ENCODE measurements at places on chromosomes 5 and 9.

- DNase-seq = no peak
Observed at GRCh38 chr9:83220730-83221129, 157.8 kb upstream of the RASEF start.

- DNase-seq = peak; percentile 61
Observed at GRCh38 chr9:90009447-90009846, 404.6 kb downstream of the GADD45G start.

- no peak for DNase-seq
Observed at GRCh38 chr9:91660521-91660920, 236.9 kb upstream of the NFIL3 start.

- DNase-seq = no peak
Observed at GRCh38 chr9:135554718-135555117, 6.8 kb upstream of the PAEP start.

GRCh38 chr5:166340039-166340438, 1951.4 kb upstream of the WWC1 start:
- no peak for DNase-seq

DNA sequence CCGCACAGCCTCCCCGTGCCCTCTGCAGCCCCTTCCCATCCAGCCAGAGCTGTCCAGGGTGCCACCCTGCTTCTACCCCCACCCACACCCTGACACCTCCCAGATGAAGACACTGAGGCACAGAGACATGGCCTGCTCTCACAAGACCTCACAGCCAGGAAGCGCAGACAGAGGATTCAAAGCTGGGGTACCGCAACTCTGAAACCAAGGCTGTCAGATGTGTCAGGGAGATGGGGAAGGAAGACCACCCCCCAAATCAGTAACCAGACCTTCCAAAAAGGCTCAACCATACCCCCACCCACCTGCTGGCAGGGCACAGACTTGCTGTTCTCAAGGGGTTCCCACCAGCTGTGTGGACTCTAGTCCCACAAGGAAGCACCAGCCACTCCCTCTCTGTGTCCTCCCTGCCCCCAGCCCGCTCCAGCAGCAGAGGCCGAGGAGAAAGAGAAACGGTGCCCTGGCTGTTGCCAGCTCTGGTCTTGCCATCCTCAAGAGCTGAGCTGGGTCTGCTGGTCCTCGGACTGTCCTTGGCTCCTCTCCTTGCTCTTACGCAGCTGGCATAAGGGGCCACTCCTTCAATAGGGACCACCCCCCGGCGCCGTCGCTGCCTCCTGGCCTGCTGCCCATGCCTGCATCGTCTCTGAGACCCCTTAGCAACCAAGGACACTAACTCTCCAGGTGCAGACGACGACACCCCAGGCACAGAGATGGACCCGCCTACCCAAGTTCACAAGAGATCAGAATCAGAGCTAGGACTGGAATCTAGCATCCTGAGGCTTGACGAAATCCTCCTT, 699 bp downstream of the AKNA start:
- peak; percentile 29 for DNase-seq

- no peak for DNase-seq
Observed at GRCh38 chr5:146409054-146409671, 38.0 kb upstream of the TCERG1 start.

GRCh38 chr5:170545811-170546210, 42.0 kb downstream of the KCNIP1 start:
- no peak for DNase-seq

DNA sequence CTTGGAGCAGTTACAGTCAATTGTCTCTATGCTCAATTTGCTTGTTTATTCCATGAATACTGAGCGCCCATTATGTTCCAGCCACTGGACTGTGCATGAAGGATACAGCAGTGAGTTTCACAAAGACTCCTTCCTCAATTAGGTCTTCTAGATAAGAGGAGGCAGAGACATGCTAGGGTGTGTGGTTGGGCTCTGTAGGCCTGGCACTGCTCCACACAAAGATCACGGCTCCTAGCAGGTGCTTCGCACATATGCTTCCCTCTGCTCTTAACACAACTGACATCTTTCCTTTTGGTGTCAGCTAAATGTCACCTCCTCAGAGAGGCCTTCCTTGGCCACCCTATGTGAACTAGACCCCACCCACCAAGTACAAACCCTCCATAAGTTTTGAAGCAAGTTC, 10.9 kb downstream of the IL12B start:
- no peak for DNase-seq

DNA sequence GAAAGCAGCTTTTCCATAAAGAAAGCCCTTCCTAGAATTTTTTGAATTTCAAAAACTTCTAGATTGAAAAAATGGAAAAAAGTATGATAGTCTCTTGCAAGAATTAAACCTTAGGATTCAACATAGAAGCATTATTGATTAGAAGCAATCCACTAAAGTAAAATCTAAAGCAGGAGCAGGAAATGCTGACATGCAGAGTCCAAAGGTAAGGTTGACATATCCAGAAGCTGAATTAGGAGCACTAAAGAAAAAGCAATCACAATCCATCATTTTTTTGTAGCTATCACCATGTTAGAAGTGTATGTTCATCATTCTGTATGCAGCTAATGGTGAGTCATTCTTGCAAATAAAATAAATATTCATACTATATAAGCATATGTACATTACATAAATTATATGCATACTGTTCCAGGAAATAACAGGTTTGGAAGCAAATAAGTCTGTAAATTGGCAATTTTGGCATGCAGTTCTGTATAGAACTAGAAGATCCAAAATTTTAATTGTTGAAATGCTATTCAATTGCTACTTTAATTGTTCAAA, 39.4 kb upstream of the RNF180 start:
- DNase-seq = no peak

DNA sequence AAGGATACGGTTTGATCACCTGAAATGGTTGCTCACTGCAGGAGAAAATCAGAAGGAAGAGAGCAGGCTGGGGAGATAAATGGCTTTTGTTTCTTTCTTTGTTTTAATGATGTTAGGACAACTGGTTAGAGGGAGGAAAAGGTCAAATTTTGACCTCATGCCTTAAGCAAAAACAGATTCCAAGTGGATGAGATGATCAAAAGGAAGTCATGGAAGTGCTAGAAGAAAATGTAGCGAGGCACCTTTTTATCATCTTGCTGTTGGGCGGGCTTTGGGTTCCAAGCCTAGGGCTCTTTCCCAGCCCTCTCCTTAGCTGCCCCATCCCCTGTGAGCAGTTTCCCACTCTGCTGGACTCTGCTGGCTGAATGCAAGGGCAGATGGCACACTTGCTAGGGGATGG, 127.9 kb downstream of the ADAMTS2 start:
- DNase-seq = no peak

GRCh38 chr9:77833561-77834429, 185.7 kb upstream of the GNA14 start:
- no peak for DNase-seq

GRCh38 chr5:137142346-137142745, 356.8 kb downstream of the SPOCK1 start:
- no peak for DNase-seq

DNA sequence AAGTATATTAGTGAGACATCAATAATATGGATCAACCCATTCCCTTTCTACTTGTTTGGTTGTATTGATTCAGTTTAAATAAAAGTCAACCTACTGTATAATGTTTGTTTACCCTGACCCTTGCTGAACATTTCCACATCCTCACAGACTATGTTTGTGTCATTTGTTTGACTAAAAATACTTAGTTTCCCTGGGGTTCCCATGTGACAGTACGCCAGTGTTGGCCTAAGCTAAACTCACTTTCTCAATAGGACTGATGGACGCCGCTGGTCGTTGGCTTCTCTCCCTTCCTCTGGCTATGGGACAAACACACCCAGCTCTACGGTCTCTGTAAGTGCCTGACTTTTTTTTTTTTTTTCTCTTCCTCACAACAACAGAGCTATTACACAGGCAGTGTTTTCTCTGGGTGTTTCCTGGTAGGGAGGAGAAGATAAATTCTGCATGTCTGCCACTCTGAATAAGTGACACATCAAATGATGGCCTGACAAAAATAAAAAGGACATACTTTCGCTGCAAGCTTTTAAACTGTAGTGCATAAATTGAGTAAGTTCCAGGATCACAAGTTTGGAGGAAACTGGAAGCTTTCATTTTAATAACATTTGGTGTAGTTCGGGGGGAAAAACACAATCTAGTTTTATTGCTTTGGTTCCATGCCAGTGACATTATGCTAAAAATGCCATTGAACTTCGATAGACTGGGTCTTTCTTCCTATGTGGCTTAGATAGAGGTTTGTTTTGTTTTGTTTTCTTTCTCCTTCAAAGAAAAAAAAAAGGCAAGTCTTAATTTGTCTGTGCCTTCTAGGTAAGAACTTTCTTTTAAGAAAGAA, 101.0 kb downstream of the CD180 start:
- DNase-seq = no peak

GRCh38 chr9:108953983-108954574, 19.9 kb downstream of the ABITRAM start:
- peak; percentile 20 for DNase-seq

DNA sequence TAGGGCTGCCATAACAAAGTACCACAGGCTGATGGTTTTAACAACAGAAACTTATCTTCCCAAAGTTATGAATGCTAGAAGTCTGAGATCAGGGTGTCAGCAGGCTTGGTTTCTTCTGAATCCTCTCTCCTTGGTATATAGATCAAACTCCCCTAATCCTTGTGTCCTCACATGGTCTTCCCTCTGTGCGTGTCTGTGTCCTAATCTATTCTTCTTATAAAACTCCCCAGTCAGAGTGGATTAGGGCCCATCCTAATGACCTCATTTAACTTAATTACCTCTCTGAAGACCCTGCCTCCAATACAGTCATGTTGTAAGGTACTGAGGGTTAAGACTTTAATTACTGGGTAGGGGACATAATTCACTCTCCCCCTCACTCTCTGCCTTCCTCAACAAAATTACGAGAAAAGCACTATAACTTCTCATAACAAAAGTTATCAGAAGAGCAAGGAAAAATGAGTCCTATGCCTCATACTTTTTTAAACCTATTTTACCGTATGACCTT, 68.6 kb downstream of the DPYSL3 start:
- no peak for DNase-seq

DNA sequence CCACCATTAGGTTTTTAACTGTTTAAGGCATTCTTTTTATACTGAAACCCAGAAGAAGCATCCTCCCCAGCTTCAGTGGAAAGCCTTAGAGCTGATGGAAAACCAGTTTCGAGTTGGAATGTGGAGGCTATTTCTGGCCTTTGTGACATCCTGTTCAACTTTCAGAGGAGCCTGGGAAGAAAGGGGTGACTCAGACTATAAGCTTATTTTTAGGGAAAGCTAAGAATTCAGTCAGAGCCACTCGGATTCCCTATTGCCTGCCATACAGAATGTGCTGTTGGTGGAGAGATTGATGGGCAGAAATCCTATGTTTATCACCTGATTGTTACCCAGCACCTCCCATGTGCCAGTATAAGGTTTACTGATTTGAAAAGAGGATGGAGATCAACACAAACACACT, 19.8 kb downstream of the PALM2AKAP2 start:
- DNase-seq = no peak

DNA sequence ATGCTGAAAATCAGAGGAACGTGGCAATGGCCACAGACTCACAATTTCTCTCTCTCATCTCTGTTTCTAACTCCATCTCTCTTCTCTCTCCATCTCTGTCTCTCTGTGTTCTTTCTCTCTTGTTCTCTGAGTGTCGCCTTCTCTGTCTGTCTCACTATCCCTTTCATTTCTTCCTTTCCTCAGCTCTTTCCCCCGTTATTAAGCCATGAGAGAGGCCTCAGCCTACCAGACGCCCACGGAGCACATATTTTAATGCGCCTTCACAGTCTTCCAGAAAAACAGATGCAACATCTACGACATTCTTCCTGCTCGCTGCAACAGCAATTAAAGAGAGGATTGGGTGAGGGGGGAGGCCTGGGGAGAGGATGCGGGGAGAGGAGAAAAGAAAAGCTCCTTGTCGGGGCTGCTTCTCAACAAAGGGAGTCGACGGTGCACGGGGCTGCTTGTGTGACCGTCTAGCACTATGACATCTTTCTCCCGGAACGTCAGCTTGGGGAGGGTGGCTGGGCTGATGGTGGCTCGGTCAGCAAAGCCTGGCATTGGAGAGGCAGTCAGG, 37.7 kb upstream of the NEURL1B start:
- DNase-seq = no peak

DNA sequence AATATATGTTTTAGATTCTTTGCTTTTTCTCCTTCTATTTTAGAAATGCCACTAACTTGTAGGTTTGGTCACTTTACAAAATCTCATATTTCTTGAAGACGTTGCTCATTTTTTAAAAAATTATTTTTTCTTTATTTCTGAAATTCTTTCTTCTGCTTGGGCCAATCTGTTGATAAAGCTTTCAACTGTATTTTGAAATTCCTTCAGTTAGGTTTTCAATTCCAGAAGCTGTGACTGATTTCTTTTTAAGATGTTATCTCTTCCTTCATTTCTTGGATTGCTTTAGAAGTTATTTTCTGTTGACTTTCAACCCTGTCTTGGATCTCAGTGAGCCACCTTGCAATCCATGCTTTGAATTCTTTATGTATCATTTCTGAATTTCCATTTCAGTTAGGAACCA, 64.2 kb downstream of the SLC25A46 start:
- DNase-seq = no peak

- peak; percentile 87 for DNase-seq
Observed at GRCh38 chr5:172412724-172413286, 41.5 kb downstream of the SH3PXD2B start.

DNA sequence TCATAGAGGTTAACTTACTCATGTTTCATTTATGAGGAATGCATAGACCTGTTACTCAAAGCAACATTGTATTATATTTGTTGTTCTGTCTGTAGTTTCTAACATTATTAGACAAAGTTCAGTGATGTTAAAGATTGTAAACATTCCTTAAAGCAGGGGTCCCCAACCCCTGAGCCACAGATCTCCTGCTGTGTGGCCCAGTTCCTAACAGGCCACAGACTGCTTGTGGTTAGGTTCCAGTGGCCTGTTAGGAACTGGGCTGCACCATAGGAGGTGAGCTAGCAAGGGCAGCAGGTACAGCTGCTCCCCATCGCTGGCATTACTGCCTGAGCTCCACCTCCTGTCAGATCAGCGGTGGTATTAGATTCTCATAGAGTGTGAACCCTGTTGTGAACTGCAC, 181.1 kb downstream of the KDM4C start:
- DNase-seq = no peak

DNA sequence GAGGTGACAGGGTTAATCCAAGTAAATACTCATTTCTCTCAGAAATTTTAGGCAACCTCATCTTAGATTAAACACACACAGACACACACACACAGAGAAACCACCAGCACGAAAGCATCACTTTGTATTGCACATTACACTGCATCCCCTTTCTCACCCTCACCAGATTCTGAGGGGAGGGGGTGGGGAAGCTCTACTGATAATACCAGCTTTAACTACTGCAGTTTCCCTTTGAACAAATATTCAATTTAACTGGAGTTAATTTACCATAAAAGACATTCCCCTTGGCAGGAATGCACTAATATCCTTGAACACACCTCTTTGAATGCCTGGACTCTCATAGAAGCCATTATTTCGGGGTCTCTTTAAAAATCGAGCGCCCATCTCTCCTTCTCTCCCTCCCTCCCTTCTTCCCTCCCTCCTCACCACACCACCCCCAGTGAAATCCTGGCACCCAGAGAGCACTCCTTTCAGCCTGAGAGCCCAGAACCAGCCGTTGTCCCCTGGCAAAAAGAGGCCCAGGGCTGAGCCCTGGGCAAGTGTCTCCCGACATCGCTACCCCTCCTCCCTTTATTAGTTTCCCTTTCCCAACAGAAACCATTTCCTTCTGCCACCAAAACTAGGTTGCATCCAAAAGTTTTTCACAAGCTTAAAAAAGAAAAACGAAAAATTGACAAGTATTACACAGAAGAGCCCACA, 2.8 kb upstream of the NFIB start:
- no peak for DNase-seq

GRCh38 chr5:39231705-39232525, 12.6 kb upstream of the FYB1 start:
- no peak for DNase-seq

- no peak for DNase-seq
Observed at GRCh38 chr5:52632281-52632680, 155.4 kb upstream of the ITGA1 start.

- DNase-seq = no peak
Observed at GRCh38 chr9:22156586-22156985, 147.5 kb upstream of the CDKN2B start.
